Heart right ventricle (tissue), 16 donors: ENCODE measurements at places on chromosomes 16 and 17. TPM values are rescaled to one million over a fixed set of nuclear protein-coding genes. Genes with fewer than 3 reads are reported as not detected.

FADS6 gene
- total RNA-seq, result not detected

PRSS8 gene
- not detected for total RNA-seq

DNA sequence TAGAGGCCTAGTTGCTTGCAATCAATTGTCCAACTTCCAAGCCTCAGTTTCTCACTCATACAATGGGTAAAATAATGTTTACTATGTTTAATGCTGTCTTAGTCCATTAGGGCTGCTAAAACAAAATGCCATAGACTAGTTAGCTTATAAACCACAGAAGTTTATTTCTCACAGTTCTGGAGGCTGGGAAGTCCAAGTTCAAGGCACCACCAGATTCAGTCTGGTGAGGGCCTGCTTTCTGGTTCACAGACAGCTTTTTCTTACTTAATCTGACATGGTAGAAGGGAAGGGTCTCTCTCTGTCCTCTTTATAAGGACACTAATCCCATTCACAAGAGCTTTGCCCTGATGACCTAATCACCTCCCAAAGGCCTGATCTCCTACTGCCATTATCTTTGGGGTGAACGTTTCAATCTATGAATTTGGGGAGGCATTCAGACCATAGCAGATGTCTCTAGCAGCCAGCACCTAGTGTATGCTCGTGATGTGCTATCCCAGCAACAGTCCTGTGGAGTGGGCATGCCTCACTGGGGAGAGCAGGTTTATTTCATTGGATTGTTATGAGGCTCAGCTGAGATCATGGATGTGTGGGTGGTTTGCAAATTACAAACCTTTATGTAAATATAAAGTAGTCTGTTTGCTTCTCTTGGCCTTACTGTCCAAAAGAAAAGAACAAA lies 25.2 kb downstream of the YPEL2 start:
- DNase-seq, result no peak

GRCh38 chr16:71352963-71353460 lies 5.5 kb upstream of the CALB2 start:
- DNase-seq, result no peak

DNA sequence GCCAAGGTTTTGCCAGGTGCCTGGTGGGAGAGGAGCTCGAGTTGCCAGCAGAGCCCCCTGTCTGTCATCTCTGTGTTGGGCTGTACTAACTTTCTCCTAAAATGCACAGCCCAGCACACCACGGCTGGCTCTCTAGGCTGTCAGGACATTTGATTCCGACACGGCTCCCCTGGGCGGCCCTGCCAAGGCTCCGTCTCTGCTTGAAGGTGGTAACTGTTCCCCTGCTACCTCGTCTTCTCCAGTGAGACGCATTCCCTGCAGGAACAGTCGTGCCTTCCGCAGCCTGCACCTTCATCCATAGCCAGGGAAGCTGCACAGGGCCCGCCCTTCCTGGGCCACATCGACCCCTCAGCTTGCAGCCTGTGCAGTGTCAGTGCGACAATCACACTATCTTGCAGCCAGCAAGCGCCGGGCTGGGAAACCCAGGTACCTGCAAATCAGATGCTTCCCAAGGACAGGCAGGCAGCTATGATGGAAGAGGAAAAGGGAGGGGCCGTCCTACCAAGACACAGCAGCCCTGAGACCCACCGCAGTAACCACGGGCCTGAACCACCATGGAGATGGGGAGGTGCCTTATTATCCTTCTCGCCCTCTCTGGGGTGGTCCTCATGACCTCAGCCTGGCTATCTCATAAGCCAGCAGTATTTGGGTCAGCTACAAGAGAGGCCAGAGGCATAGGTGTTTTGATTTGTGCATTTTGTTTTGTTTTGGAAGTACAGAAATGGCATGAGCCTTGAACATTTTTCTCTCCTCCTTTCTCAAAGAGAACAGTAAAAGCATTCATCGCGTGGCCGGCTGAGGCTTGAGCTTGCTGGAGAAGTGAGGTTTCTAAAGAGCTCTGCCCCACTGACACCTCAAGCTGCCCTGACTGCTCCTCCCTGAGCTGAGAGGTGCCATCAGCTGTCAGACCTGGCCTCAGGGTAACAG lies 361.7 kb upstream of the TNRC6C start:
- no peak for DNase-seq

GRCh38 chr16:29990883-29991570 lies 4.4 kb downstream of the HIRIP3 start:
- DNase-seq, result no peak

GRCh38 chr16:8299635-8300034 lies 290.7 kb downstream of the TMEM114 start:
- DNase-seq, result no peak
